T-helper 2 cell (primary cell): ENCODE measurements at places on chromosomes 11 and 22.

- DNase-seq: no peak
These were observed 35.1 kb upstream of the PRSS23 start for GRCh38 chr11:86765203-86765602.

- no peak for DNase-seq
These were observed 4.4 kb downstream of the CACNA1I start for GRCh38 chr22:39574779-39575551.

DNA sequence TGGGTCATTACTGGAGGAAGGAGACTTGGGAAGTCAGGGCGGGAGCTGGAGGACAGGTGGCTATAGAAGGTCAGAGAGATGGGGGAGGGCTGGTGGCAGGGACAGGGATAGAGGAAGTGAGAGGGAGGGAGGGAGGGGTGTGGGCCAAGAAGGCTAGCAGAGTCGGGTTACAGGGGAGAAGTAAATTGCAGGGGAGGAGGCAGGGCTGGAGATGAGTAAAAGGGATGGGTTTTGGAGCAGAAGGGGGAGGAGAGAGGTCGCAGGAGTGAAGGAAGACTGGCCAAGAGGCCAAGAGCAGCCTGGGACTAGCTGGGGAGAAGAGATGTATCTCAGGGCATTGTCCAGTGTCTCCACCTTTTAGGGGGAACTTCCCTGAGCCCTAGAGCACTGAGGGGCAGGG is 33.0 kb downstream of the LRRC10B start:
- no peak for DNase-seq

GRCh38 chr11:26626346-26626745 is 54.3 kb upstream of the MUC15 start:
- no peak for DNase-seq

- no peak for DNase-seq
These were observed 178.4 kb downstream of the NAV2 start for GRCh38 chr11:19891022-19891421.

DNA sequence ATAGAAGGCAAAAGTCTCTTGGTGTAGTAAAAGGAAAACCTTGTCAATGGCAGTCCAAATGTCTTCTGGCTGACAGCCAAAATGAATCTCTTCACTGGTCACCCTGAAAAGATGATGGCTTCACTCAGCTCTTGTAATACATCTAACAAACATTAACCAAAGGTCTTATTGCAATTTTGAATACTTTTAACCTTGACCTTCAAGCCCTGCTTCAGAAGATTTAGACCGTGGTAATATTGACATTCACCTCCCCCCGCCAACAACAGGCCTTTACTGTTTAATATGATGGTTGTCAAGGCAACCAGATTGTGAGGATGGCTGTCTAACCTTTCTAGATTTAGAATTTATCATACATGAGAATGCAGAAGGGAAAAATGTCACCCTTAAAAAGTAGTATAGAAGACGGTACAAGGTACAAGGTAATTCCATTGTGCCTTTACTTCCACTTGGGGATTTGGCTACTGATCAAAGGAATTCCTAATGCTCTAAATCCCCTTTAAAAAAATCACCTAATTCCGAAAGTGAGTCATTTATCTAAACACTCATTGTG is 342.3 kb downstream of the LARGE1 start:
- no peak for DNase-seq

DNA sequence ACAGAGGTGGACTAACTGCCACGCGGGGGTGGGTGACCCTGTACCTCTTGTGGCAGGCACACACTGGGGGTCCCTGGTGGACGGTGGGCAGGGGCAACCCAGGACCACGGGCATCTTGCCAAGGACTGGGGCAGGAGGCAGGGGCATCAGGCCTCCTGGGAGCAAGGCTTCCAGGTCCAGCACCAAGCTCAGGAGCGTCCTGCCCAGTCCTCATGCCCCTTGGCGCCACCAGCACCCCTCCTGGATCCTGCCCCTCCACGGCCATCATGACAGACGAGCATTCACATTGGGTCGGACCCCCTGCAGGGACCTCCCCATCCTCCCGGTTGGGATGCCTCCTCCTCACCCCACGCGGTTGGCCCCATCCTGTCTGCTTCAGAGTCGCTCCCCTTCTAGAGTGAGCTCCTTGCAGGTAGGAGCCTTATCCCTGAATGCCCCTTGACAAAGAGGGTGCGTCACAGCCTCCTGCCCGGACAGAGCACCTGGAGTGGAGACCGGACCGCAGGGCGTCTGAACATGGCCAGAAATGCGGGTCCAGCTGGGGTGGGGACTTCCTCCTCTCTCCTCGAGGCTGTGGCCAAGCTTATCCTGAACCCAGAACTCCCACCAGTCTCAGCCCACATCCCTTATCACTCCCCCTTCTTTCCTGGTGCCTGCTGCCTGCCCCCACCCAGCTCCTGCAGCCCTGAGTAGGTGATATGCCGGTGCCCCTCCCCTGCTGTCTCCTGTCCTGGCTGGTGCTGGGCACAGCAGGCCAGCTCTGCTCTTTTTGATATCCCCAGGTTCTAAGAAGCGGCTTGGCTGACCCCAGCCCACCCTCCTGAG is 40.3 kb downstream of the IGF2 start:
- DNase-seq: no peak

DNA sequence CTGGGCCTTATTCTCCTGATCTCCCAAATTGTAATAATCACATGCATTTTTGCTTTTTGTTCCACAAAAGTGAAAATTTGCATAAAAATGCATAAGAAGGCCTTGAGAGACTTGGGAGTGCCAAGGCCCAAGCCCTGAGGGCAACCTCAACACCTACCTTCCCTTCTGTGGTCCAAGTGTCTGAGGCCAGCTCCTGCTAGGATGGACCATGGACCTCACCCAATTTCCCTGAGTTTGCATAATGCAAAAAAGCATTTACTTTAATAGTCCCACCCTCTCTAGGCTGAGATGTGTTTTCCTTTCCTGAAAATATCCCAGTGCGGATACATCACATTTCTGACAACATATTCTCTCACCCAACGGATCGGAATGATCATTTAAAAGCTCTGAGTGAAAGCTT is 194.1 kb upstream of the TENM4 start:
- no peak for DNase-seq

DNA sequence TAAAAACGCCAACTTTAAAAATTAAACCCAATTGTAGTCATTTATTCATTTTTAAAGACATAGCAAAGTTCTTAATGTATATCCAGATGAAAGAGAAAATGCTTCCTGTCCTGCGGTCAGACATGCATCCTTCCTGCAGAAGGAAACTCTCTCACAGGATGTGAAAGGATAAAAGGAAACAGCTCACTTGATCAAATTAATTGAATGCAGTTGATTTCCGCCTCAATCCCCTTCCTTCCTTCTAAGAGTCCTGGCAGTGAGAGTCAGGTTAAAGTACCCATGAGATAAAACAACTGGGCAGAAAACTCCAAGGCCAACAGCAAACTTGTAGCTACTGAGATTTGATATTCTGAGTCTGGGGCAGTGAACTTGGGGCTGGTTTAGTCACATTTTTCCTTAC is 38.5 kb downstream of the CWC15 start:
- no peak for DNase-seq

DNA sequence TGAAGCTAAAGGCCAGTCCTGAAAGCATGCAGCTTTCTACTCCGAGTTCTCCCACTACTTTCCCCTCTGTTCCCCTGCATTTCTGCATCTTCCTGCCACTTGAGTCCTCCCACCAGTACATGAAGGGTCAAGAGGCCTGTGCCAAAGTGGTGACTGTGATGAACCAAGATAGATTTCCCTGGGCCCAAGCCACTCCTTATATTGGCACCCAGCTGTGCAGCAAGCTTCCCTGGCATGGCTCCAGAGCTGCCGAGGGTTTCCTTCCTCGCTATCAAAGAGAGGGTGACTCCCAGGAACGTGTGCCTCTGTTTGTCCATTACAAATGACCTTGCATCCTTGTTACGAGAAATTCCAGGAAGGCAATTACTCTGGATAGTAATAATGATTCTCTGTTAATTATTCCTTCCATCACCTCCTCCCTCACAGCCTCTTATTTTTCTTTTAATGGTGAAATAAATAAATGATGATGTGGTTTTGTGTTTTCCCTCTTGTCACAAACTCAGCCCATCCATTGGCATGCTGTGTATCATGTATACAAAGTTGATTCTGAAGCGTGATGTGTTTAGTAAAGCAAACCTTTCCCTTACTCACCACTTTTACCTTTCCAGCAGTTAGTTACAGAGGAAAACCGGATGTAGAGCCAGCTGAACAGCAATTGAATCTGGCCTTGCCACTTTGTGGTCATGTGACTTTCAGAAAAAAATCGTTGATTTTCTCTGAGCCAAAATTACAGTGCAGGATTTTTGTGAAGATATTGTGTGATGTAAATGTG is 8.3 kb downstream of the SRSF8 start:
- DNase-seq: no peak

GRCh38 chr11:110069158-110069737 is 23.9 kb upstream of the ZC3H12C start:
- DNase-seq: no peak

DNA sequence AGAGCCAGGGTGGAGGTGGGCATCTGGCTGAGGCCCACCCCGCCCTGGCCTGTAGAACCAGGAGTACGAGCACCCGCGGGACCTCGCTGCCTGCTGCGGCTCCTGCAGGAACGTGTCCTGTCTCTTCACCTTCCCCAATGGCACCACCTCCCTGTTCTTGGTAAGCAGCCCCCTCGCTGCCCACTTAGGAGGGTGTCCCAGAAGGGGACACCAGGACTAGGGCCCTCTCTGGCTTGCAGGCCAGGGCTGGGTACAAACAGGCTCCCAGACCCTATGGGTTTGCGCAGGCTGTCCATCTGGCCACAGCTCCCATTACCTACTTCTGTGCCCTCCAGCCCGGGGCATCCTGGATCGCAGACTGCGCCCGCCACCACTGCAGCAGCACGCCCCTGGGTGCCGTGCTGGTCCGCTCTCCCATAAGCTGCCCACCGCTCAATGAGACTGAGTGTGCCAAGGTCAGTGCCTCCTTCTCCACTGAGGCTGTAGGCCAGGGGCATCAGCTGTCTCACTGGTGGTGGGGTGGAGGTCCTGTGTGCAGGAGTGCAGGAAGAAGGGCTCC is 77.5 kb upstream of the MYOD1 start:
- no peak for DNase-seq

DNA sequence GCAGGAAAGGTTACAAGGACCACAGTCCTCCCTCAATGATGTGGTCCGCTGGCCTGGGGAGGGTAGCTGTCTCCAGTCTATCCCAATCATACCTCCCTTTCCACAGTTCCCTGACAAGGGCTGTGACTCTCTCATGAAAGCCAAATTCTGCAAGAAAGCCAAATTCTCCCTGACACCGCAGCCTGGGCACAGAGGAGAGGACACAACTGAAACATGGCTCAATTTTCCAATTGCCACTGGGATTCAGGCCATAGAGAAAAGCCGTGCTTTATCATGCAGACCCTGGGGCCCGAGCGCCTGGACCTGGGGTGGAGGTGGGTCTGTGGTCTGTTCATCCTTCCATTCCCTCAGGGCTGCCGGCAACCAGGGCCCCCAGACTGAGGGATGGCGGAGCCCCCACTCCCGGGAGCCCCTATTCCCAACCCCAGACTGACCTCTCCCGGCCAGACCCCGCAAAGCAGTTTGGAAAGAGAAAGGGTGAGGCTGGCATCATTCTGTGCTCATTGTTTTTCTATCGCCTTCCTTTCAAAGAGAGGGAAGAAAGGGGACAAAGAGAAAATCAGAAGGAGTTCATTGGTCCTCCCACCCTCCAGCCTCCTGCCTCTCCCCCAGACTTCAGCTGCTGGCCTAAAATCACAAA is 239.5 kb downstream of the BUD13 start:
- no peak for DNase-seq

GRCh38 chr11:65427691-65428577 is 5.3 kb downstream of the NEAT1 start:
- DNase-seq: peak; percentile 28

GRCh38 chr11:808427-809286 is 1.1 kb upstream of the RPLP2 start:
- no peak for DNase-seq

GRCh38 chr11:27693398-27693797 is 6.9 kb downstream of the BDNF start:
- no peak for DNase-seq

- DNase-seq: no peak
These were observed 41.2 kb downstream of the PDHX start for GRCh38 chr11:34957606-34958005.

DNA sequence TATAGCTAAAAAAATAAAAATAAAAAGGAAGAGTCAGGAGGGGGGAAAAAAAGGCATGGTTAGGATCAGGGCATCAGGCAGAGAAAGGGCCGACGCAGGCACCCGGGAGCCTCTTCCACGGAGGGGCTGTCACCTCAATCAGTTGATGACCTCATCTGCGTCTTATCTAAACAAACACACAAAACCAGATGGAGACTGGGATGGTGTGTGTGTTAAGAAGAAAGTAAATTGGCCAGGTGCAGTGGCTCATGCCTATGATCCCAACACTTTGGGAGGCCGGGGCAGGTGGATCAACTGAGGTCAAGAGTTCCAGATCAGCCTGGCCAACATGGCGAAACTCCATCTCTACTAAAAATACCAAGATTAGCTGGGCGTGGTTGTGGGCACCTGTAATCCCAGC is 63.6 kb downstream of the DHCR7 start:
- no peak for DNase-seq

- DNase-seq: no peak
These were observed 4.4 kb downstream of the DTX4 start for GRCh38 chr11:59176330-59176729.

DNA sequence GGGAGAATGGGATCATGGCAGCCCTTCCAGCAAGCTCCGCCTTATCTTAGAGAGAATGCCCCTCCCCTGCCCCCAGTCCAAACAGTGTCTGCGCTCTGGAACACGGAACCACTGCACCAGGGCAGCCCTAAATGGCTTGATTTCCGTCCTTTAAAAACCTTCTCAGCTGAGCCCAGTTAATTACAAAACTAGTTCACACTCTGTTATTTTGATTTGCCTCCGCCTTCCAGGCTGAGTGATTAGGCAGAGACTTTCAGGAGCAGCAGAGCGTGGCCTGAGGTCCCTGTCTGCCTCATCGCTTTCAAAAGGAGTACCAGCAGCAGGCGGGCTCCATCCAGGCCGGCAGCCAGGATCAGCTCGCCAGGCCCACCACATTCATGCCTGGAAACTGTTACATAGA is 313.0 kb downstream of the BRD1 start:
- no peak for DNase-seq

- DNase-seq: no peak
These were observed 6.2 kb downstream of the TOLLIP start for GRCh38 chr11:1303126-1303821.

DNA sequence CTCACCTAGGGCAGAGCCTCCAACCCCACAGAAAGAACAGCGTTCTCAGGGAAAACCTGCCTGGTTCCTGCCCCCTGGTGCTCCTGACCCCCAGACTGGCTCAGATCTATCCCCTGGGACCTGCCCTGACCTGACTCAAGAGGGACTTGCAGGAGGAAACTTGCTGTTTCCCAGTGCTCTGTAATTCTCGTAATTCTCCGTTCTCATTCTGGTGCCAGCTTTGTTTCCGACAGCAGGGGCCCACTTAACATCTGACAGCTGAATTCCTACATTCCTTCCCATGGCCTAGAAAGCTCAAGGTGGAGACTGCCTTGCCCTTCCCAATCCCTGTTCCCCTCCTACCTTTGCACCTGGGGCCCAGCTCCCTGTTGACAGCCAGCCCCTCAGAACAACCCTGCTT is 12.5 kb upstream of the CSF2RB start:
- no peak for DNase-seq
